SIG-M5 (cell line): ENCODE measurements at places on chromosomes 13 and 19.
A peak's percentile ranks its signal among the peaks of the same experiment; 100 is the strongest.

GRCh38 chr19:17490411-17490810 is 20.1 kb downstream of the SLC27A1 start:
- no peak for DNase-seq

DNA sequence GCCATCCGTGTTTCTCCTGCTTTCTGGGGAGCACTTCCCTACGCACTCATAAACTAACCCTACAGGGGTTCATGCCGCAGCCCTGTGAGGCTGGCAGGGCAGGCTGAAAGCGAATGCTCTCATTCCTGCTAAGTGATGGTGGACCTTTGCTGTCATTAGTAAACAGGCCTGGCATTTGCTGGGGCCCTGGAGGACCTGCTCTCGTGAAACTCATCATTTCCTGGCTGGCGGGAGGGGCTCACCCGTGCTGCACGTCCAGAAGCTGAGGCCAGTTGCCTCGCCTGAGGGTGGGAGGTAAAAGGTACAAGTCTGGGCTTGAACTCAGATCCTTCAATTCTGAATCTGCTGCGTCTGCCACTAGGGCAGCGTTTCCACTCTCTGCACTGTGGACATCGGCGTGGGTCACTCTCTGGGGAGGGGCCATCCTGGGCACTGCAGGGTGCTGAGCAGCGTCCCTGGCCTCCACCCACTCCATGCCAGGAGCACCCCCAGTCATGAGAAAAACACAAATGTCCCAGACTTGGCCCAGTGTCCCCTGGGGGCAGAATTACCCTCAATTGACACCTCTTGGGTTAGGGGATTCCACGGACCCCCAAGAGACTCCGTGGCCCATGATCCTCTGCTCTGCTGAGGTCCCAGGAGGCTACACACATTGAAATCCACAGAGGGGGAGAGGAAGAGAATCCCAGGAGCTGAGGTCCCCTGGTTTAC is 7.0 kb downstream of the MOB3A start:
- DNase-seq: no peak

DNA sequence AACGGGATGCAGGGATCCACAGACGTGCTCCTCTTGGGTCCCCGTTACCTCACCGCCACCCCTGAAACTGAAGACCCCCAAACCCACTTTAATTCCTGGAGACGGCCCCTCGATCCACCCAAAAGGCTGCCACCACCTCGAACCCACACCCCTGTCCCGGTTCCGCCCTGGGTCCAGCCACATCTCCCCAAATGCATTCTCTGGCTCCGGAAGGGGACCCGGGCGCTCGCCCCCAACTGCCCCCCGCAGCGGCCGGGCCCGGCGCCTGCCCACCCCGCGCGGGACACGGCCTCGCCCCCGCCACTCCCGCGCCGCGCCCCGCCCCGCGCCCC is 219 bp upstream of the FSTL3 start:
- DNase-seq: no peak

DNA sequence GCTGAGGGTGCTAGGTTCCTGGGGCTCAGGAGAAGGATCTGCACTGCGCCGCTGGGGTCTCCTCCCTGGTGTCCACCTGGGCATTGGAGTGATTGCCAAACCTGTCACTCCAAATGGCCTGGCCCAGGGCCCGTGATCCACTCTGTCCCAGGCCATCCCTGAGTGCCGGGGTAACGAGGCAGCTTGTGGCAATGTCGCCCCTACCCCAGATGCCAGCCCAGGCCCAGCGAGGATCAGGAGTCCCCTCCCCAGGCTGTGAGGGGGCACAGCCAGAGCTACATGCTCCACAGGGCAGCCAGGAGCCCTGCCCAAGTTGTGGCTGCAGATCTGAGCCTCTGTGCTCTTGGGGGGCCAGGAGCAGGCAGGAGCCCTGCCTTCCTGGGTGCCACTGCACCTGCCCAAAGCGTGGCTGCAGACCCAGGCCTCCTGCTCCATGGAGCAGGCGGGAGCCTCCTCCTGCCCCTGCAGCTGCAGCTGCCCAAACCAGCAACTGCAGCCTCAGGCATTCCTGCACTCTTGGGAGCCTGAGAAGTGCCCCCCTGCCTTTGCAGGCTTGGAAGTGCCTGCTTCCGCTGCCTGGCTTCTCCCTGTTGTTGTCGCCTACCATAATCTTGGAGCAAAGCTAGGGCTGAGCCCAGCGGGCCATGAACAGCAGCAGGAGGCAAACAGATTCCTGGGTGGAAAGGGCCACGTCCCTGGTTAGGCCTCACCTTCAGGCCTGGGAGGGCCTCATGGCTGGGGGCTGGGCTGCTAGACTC is 4.6 kb downstream of the IGFL4 start:
- DNase-seq: no peak

- DNase-seq: no peak
These were observed 16.3 kb upstream of the TEX29 start for GRCh38 chr13:111304041-111304544.

GRCh38 chr19:40143612-40144011 is 47.6 kb upstream of the MAP3K10 start:
- peak; percentile 80 for DNase-seq

DNA sequence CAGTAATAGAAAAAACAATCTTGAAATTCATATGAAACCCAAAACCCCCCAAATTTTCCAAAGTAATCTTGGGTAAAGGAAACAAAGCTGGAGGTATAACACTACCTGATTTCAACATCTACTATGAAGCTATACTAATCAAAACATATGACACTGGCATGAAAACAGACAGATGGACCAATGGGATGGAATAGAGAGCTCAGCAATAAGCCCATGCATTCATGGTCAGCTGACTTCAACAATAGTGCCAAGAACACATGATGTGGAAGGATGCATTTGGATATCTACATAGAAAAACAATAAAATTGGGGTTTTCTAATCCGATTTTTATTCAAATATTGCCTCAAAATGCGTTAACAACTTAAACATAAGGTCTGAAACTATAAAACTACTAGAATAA is 32.2 kb upstream of the ZNF766 start:
- no peak for DNase-seq

DNA sequence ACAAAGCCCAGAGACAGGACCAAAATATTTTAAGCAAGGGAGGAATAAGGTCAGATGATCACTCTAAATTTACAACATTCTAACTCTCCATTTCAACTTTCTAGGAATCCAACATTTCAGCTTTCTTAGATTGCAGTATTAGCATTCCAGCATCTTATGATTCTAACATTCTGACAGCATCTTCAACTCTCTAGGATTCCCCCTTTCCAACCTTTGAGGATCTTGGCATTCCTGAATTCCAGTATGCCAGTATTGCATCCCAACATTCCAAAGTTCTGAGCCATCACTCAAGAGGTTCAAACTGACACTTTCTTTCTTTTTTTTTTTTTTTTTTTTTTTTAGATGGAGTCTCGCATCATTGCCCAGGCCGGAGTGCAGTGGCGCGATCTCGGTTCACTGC is 13.8 kb downstream of the TGFB1 start:
- no peak for DNase-seq

DNA sequence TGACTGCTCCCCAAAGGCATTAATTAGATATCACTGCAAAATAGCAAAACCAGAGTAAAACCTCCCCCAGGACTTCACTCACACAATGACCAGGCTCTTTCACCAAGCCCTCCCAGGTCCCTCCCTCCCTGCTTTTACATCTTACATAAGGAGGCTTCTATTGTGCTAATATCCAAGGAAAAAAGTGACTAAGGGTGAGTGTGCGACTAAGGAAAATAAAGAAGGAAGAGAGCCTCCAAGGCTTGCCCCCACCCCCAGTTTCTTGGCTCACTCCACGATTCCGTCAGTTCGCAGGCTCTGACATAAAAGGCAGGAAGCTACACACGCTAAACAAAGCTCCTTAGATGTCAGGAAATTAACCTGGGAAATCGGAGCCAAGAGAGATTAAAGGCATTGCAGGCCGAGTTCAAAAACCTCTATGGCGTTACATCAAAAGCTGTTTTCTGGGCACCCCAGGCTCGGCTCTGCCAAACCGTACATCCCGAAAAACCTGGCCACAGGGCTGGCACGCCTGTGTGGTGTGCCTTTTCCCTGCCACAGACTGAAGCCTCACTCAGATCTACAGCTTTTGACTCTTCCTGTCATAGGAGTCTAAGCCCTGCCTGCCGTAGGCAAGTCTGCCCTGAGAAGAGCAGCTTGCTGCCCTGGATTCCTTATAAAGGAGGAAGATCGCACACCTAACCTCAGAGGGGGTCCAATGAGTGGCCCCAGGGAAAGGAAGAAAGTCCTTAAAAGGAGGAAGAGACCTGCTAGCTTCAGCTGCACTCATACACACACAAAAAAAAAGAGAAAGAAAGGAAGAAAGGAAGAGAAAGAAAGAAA is 67.0 kb upstream of the SERP2 start:
- no peak for DNase-seq

GRCh38 chr19:10945264-10945663 is 15.6 kb upstream of the SMARCA4 start:
- no peak for DNase-seq

- no peak for DNase-seq
These were observed 7.8 kb downstream of the C19orf38 start for GRCh38 chr19:10855879-10856522.

DNA sequence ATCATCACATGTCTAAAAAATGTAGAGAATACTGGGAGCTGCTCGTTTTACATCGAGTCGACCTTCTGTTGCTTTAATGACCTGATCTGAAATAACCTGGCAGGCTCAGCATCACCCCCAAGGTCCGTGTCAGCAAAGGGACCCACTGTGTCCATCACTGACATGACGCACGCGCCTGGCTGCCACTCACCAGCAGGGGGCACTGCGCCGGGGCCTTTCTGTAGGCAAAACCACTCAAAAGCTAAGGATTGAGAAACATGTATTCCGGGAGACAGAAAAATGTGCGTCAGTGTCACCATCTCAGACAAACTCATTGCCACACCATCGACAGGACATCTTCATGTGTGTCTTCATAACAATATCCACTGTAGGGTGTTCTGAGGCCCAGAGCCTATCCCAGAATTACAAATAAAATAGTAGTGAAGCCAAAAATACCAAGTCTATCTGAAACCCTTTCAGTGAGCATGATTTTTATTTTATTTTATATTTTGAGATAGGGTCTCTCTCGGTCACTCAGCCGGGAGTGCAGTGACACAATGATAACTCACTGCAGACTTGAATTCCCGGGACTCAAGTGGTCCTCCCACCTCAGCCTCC is 130.3 kb upstream of the LSM14A start:
- peak; percentile 12 for DNase-seq

GRCh38 chr19:19296953-19297689 is 23.2 kb downstream of the SUGP1 start:
- DNase-seq: no peak

GRCh38 chr19:1349211-1349610 is 34.5 kb upstream of the NDUFS7 start:
- no peak for DNase-seq

- DNase-seq: no peak
These were observed 14.2 kb downstream of the CACNA1A start for GRCh38 chr19:13492128-13492527.

GRCh38 chr19:5851302-5851701 is at the start of gene FUT3:
FUT3 (minus strand) TSS chr19:5851449.
- no peak for DNase-seq

GRCh38 chr13:33182729-33183128 is 102.8 kb downstream of the STARD13 start:
- no peak for DNase-seq

GRCh38 chr19:16554776-16555175 is 12.5 kb upstream of the CHERP start:
- DNase-seq: no peak

GRCh38 chr13:22271903-22272302 is 601.0 kb downstream of the FGF9 start:
- no peak for DNase-seq

DNA sequence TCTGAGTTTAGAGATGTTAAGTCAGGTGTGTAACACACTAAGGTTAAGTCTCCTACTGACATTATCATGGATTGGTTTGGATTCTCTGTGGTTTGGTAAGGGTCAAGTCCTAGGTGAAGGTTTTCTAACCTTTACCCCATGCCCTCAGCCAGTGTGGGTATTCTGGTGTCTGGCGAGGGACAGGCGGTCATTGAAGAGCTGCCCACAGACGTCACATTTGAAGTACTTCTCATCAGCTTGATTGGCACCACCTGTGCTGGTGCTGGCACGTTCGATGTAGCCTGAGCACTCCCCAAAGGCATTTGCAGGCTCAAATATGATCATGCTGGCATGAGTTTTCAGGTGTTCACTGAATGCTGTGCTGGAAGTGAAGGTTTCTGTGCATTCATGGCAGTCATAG is 27.0 kb downstream of the PEG3 start:
- DNase-seq: no peak

DNA sequence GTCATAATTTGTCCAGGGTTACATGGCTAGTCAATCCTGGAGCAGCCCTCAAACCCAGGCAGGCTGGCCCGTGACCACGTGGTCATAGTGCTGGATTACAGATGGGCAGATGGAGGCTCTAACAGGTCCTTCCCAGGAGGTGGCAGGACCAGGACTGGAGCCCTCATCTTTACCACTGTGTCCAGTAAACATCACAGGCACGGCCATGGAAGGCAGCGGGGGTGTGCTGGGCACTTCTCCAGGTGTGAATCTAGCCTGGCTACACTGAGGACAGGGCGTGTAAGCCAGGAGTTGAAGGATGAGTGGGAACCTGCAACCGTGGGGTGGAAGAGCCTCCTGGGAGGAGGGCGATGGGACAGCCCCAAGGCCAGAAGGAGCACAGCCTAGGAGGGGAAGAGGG is 6.1 kb downstream of the CIC start:
- no peak for DNase-seq
